ENCODE measurements at places on chromosomes 5 and 9.

GRCh38 chr5:72523960-72524582 is 16.9 kb upstream of the ZNF366 start:
- peak; percentile 31 for DNase-seq

DNA sequence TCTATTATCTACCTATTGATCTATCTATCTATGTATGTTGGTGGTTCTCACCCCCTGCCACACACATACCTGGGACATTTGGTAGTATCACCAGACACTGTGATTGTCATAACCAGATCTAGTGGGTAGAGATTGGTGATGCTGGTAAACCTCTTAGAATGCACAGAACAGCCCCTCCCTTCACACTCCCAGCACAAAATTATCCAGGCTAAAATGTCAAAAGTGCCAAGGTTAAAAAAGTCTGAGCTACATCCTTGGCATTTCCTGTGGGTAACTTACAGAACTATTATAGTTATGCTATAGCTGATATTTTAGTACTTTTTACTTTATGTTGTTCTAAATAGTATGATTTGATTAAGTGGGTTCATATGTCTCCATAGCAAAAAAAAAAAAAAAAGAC is 151.0 kb downstream of the FER start:
- no peak for DNase-seq

GRCh38 chr9:8860925-8861324 is 1061.3 kb upstream of the DMAC1 start:
- DNase-seq = no peak

DNA sequence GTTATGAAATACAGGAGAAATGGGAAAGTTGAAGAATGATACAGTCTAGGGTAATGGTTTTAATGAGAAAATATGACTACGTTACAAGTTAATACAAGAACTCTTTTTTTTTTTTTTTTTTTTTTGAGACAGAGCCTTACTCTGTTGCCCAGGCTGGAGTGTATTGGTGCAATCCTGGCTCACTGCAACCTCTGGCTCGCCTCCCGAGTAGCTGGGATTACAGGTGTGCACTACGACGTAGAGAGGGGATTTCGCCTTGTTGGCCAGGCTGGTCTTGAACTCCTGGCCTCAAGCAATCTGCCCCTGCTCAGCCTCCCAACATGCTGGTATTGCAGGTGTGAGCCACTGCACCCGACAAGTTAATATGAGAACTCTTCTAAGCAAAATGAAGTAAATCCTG is 77.1 kb upstream of the SELENOP start:
- no peak for DNase-seq

DNA sequence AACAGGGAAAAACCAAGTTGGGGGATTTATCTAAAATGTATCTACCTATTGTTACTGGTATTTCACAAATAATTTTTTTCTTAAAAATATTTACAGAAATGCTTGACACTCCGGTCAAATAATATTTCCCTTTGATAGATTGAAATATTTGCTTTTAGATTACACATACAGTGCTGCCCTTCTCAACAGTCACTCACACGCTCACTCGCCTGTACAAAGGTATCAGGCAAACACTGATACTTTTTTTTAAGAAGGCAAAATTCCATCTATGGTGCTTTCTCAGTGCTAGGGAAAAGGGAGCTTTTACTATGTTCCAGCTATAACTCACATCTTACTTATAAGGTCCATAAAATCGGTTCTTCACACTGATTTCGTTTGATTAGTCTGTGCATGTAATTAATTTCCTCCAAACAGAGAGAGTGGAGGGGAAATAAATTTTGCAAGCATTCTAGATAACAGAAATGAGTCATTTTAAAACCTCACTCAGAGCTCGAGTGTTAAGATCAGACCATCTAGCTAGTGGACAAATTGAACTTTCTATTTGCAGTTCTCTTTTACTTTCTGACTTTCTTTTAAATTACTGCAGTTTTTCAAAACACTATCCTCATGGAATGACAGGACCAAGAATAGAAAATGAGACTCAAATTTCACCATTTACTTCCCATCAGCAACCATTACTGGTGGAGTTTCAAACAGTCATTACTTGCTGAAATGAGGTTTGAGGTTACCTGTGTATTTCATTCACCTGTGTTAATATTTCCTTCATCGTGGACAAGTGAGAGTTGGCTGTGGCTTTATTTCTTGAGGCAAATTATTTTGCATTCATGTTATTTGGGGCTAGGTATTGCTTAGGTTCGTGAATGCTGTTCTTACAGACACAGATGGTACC is 273.2 kb downstream of the RAB3C start:
- DNase-seq = no peak

DNA sequence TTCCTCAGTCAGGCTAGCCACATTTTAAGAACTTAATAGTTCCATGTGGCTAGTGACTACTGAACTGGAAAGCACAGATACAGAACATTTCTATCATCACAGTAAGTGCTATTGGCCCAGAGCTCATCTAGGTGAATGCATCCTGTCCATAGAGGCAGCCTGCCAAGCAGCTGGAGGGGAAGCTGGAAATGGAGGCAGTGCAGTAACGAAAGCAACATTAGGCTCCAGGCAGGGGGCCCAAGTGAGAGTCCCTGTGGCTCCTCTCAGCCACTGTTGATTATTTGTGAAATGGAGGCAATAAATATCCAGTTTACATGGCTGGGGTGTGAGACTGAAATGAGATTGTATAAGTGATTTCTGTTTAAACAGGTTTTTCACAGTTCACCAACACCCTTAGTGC is 227.2 kb upstream of the KLF9 start:
- no peak for DNase-seq

DNA sequence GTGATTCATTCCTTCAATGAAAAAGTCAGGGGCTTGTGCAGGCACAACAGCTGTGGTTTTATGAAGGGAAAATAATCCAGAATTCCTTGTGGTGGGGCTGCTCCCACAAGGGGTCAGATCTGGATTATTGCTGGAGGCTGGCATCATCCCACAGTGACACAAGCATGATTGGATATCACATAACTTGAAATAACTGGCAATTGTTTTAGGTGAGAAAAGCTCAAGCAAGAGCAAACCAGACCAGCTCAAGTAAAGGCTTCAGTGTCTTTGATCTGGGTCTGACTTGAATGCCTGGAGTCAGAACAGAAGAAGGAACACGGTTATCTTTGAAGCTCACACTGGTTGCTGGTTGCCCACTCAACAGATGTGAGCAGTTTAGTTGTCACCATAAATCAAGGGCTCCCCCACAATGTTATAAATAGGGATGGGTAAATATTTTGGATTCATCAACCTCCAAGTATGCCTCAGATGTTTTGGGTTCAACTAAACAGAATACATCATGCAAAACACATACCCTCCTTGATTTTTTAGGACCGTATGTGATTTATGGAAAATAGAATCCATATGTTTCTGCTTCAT is 3.1 kb upstream of the ZNF474 start:
- peak; percentile 23 for DNase-seq

GRCh38 chr9:124077915-124078572 is 66.5 kb downstream of the LHX2 start:
- DNase-seq = peak; percentile 59

- DNase-seq = peak; percentile 34
Measured at GRCh38 chr5:179699616-179700237, 960 bp downstream of the CANX start.

DNA sequence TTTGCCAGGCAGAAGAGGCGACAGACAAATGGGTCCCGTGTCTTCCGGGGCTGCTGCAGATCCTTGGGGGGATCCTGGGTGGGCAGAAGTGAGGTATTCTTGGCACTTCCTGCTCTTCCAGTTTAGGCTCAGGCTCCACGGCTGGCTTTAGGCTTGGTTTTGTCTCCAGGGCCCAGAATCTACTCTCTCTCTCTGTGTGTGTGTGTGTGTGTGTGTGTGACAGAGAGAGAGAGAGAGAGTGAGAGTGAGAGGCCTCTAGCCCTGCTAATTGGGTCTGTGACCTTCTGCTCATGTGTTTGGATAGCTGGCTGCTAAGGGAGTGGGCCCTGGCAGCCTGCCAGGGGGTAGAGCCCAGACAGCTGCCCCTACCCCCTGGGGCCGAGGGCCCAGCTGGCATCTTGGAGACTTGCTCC is 39.3 kb downstream of the CRB2 start:
- DNase-seq = no peak

DNA sequence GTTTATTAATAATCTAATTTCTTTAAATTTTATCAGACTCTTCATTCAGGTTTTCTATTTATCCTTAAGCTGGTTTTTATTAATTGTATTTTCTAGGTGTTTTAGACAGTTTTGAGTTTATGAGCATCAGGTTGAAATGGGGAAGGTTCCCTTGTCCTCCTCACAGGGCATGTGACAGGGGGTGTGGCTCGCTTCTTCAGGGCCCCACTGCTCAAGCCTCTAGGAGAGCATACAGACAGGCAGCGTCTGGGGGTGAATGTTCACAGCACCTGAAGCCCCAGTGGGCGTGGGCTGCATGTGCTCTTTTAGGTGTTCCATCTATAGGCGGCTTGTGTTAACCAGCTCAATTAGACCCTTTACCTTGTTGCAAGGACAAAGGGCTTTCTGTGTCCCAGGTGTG is 78.2 kb upstream of the RUFY1 start:
- DNase-seq = no peak

Data from foreskin keratinocyte (primary cell).